Stimulated activated CD4-positive, alpha-beta T cell treated with anti-CD3 and anti-CD28 coated beads, TNF-alpha, amount 100 ng/mL, for 4 hours (primary cell): ENCODE measurements at places on chromosomes 12 and 14.

GRCh38 chr12:117187421-117187820 is 2.8 kb downstream of the FBXO21 start:
- no peak for DNase-seq

GRCh38 chr14:32013083-32013482 is 64.0 kb upstream of the ARHGAP5 start:
- DNase-seq = no peak

DNA sequence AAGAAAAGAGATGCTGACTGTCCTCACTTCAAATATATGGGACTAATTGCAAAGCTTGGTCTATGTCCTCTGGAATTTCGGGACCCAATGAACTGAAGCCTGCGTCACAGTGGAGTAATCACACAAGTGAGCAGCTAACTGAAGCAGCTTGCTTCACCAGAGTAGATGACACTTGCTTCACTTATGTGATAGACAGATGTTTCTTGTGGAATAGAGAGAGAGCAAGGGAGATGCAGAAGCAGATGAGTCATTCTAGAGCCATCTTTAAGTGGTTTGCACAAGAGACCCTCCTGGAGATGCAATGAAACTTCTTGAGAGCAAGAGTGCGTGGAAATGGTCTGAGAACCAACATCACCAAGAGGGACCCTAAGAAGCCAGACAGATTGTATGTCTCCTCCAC is 1537.1 kb upstream of the FLRT2 start:
- DNase-seq = no peak

GRCh38 chr12:57237932-57238853 is 8.7 kb downstream of the SHMT2 start:
- DNase-seq = no peak

DNA sequence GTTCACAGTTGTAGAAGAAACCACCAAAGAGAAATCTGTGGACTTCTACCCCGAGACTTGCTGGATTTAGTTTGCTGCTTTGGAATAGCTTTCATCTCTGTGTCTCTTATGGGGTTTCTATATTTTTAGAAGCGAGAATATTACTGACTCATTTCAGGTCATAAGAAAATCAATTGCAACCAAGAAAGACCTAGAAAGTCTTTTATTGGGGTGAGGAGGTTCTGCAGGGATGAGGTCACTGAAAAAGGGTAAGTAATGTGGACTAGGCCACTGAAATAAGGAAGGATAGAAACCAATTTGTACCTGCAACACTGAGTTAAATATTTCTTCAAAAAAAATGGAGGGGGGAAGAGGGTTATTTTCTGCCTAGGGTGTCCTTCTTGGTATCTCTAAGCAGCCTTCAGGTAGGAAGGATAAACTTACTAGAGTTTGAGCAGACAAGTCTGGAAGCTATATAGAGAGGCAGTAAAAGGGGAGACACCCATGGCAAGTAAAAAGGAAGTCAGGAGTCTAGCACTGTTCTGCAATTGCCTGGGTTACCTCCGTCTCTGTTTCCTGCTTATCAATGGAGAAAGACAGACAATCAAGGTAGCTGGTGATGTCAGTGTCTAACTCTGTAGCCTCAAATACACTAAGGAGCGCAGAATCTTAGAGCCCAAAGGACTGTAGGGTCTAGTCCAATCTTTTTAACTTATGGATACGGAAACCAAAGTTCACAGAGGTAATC is 19.6 kb upstream of the KERA start:
- no peak for DNase-seq

GRCh38 chr14:73747379-73748211 is 33.4 kb upstream of the PNMA1 start:
- DNase-seq = no peak

- DNase-seq = no peak
These were observed 69.2 kb upstream of the RGS6 start for GRCh38 chr14:71863049-71863448.

- DNase-seq = no peak
These were observed 8.9 kb downstream of the STX2 start for GRCh38 chr12:130830246-130830551.

- no peak for DNase-seq
These were observed 9.0 kb upstream of the HOXC6 start for GRCh38 chr12:54019091-54019811.

DNA sequence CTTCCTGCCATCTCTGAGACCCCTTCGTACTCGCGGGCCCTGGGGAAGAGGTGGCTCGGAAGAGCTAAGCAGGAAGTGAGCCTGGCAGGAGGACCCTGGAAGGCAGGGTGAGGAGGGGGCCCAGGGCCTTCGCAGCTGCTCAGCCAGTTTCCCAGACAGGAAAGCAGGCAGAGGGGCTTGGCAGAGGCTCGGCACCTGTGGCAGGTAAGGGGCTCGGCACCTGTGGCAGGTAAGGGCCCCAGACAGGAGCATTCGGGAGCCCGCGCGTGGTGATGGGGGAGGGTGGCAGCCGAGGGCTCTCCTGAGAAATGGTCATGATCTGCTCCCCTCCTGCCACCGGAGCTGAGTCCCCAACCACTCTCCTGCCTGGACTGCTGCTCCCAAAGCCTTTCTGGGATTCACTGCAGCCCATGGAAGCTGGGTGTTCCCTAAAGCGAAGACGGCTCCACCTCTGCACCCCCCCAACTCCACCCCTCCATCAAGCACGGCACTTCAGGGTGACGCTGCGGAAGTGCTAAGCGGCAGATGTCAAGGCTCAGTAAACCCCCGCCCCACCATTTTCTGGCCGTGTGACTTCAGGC is 63.2 kb downstream of the PRIMA1 start:
- no peak for DNase-seq

- no peak for DNase-seq
These were observed 8.8 kb upstream of the CHGA start for GRCh38 chr14:92914087-92914656.

DNA sequence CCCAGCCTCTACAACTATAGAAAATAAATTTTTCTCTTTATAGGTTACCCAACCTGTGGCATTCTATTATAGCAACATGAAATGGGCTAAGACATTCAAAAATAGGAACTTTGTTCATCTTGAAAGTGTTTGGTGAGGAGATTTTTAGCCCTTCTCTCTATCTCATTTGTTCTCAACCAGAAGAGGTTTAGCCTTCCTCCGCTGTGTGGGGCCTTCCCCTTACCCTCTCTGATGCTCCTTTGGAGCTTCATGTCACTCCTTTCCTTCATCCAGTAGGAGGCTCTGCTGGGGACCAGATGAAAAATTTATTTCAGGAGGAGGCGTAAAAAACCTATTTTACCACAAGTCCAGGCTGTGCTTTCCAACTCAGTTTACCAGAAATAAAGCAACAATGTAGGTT is 94.1 kb downstream of the RTN1 start:
- DNase-seq = no peak

- no peak for DNase-seq
These were observed 118.2 kb downstream of the SCARB1 start for GRCh38 chr12:124745465-124745890.

GRCh38 chr12:27014859-27015729 is 910 bp upstream of the TM7SF3 start:
- no peak for DNase-seq

GRCh38 chr12:6180268-6181051 is 19.7 kb upstream of the CD9 start:
- no peak for DNase-seq

DNA sequence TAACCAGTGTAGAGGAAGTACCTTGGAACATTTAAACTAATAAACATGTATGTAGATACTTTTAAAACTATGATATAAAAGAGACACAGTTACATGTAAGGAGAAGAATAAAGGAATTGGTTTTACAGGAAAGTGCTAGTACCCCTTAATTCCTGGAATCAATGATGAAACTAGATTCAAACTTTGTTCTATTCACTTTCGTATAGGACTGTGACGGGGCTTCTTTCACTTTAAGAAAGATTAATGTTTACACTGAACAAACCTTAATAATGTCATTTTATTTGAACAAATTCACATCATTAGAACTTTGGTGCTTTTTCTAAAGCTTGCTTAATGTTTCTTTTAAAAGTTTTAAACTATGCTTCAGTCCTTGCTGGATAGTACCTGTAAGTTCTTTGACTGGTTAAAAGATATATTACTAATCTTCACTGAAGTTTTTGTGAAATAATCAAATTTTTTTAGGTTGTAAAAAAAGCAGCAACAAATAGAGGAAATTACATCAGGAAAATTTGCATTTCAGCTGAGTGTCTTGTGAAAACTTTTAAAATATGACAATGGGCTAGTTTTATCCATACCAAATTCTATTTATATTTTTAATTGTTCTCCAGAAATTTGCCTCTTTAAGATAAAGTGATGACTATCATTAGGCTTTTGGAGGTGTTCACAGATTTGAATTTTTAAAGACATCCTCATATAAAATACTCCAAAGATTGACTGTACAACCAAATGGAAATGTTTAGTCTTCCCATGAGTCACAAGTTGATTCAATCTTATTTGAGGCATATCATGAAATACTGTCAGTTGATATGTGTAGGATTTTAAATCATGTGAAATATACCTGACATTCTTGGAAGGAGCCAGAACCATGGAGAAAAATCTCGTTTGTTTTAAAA is 36.2 kb downstream of the PAPOLA start:
- no peak for DNase-seq

- DNase-seq = no peak
These were observed 20.5 kb downstream of the TTC7B start for GRCh38 chr14:90795744-90796143.

DNA sequence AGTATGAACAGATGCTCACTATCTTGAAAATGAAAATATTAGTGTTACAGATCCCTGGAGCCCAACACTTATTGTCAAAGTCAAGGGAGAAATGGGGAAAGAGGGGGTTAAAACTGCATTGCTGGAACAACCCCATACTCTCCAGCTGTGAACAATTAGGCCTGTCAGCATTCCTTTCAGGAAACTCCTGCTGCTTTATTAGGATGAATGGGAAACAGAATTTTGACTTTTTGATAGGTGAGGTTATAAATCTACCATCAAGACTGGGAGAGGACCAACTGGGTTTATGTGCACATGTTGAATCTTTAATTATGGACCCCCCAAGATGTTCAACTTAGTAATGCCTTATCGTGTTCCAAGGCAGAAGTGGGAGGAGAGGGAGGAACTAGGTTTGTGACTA is 85.0 kb downstream of the TMTC1 start:
- DNase-seq = no peak

- DNase-seq = no peak
These were observed 33.3 kb downstream of the FAM186A start for GRCh38 chr12:50363141-50363540.

DNA sequence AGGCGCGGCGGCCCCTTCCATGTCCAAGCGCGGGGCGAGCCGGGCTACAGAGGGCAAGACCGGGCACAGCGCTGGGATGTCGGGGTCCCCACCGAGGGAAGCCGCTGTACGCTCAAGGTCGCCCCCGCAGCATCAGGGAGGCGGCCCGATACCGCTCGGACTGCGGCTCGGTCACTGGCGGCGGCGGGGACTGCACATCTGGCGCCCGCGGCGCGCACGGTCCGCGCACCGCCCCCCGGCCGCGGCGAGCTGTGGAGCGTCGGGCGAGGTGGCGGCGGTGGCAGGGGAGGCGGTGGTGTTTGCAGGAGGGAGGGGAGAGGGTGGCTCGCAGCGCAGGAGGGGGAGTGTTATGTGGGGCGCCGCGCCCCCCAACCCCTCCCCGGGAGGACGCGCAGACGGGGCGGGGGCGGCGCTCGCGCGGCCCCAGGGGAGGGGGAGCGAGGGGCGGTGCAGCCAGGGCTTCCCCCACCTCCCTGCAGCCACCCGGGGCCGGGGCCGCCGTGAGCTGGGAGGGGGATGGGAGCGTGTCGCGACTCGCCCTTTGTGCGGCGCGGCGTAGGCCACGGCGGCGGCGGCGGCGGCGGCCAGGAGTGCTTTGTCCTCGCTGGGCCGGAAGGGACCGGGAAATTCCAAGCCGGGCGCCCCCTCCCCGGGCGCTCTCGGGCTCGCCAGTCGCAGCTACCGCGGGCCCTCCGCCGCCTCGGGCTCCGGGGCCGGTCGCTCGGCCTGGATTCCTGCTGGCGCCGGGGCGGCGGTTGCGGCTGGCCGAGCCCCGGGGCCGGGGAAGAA is at the start of gene NUAK1:
NUAK1 (minus strand) TSS at position 322 of the 789 bp plus-strand sequence; CDS start at position 21, 301 bp downstream.
- no peak for DNase-seq

DNA sequence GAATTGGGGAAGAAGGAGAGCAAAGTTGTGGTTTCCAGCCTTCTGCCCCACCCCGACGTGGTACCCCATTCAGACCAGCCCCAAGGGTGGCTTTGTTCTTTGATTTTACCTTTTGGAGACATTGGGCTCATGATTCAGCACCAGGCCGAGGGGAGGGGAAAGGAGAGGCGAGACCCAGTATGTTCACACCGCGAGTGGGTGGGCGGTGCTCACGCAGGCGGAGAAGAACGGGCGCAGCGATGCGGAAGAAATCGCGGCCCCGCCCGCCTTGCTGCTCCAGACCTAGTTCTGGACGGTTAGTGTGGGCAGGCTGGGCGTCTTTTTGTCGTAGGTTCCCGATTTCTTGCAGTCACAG is 963 bp downstream of the ATL1 start:
- DNase-seq = peak; percentile 62

DNA sequence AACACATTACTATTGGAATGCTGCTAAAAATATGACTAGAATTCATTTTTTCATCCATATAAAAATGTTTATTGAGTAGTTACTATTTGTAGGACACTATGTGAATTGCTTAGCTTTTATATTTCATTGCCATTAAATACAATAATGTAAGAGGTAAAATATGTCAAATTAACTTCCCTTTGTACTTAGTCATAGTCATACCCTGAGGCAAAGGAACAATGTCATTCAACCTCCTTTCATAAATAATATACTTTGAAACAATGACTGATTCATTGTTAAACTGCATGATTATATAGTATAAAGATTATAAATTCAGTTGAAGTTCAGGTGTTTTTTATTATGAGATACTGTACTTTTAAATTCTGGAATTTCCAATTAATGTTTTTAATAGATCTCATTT is 105.2 kb downstream of the GARIN6 start:
- DNase-seq = no peak

- DNase-seq = no peak
These were observed 354.4 kb downstream of the MED13L start for GRCh38 chr12:115922952-115923564.

GRCh38 chr14:82447586-82447985 is 913.9 kb upstream of the SEL1L start:
- DNase-seq = no peak

DNA sequence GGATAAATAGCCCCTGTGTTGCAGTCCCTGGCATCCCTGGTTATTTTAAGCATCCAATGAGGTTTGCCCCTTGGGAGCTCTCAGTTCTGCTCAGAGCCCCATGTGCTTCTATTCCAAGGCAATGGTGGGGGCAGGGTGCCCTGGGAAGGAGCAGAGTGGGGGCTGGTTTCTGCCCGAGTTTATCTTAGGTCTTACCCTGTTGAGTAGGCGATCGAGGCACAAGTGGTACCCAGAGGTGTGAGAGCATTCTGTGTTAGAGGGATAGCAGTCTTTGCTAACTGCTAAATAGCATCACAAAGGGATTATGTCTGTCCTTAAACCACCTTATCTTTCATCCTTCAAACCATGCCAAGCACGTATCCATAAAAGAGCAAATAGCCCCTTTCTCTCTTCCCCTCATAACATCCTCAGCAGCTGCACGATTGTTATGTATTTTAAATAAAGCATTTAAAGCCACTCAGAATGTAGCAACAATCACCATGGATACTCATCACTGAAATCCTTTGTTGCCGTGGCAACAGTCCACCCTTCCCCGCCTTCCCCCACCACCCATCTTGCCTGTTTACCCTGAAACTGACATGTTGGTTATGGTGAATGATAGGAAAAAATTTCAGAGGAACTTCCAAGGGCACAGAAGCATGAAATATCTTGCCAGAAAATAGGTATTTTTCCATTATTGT is 139.3 kb downstream of the PTPN11 start:
- DNase-seq = no peak
